GM23248 (cell line): ENCODE measurements at places on chromosomes 7 and 10. TPM values are rescaled to one million over a fixed set of nuclear protein-coding genes. Genes with fewer than 3 reads are reported as not detected.
A peak's percentile ranks its signal among the peaks of the same experiment; 100 is the strongest.

GRCh38 chr10:116888380-116889055, 39.2 kb downstream of the ENO4 start:
- DNase-seq, result peak; percentile 91

DNA sequence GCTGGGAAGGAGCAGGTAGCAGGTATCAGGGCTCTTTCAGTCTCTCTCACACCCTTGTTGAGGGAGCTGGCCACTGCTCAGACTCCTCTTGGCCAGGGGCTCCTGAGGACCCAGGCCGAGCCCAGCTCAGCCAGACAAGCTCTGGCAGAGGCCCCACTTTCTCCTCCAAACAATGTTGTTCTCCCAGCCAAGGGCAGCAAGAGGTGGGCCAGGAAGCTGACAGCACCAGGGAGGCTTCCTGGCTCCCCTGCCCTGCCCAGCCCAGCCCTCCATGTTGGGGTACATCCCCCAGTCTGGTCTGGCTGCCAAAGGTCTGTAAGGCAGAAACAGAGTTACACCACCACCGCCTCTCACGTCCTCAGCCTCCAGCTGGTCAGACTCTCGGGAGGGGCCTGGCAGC, 33.9 kb upstream of the COL13A1 start:
- no peak for DNase-seq

DNA sequence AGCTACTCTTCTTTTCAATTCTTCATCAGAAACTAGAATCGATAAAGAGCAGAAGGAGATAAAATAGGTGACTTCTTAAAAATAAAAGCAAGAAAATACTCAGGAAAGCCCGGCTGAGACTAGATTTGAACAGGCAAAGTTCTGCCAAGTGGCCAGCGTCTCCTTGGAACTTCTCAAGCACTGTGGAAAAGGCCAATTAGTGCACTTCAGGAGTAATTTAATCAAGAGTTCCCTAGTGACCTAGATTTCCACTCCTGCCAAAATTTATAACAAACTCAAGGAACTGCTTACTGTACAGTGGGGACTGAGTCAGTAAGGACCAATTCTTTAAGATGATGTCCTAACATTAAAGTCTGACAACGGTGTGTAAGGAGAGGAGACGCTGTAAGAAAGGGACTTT, 57.3 kb downstream of the CHCHD3 start:
- DNase-seq, result no peak

- no peak for DNase-seq
Observed at GRCh38 chr7:47937065-47937687, 11.1 kb downstream of the PKD1L1 start.

DNA sequence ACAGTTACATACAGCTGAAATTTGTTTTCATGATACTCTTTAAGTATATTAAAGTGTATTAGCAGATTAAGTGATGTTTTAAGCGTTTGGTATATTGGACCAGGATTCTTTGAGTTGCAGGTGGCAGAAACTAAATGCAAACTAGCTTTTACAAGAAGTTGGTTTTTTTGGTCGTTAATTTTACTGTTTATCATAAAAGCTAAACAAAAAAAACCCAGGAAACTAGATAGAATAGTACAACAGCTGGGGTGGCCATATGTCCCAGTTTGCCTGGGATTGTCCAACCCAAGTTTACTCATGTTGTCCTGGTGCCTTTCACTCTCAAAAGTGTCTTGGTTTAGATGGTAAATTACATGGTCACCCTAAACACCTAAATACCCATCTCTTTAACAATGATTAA, 108.7 kb downstream of the PHTF2 start:
- no peak for DNase-seq

DNA sequence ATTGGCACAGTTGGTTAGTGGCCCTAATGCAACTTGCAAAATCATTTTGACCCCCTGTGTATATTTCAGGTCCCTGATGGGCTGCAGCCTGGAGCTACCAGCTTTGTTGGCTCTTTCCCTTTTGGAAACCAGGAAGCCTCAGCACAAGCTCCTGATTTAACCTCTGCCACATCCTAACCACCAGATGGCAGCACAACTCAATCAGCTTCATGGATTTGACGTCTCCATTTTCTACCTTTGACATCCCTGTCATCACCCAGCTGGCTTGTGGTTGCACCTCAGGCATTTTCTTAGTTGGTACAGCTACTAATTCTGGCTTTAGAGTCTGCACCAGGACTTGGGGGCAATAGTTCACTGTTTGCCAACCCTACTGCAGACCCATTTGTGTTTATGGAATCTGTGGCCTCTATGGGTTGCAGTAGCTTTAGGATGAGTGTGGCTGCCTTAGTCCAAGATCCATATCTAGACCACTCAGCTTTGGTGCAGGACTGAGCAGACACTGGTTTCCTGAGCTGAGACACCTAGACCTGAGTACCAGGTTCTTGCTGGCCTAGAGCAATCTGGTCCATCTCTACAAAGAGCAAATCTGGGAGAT, 456.2 kb downstream of the REEP3 start:
- DNase-seq, result peak; percentile 56

DNA sequence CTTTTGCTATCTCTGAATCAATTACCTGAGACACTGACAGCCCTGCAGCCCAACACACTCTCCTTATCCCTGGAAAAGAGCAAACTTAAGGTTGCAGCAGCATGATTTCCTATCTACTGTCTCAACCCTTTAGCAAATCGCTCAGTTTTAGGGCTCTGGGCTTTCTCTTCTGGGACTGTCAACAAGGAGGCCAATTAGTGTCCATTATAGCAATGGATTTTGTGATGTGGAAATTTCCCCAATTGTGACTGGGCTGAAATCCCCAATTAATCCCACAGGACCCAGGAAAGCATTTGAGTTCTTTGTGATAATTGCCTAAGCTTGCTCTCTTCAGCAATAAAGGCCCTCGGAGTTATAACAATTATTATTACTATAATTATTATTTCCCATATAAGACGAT, 197.0 kb downstream of the ZNF438 start:
- no peak for DNase-seq

DNA sequence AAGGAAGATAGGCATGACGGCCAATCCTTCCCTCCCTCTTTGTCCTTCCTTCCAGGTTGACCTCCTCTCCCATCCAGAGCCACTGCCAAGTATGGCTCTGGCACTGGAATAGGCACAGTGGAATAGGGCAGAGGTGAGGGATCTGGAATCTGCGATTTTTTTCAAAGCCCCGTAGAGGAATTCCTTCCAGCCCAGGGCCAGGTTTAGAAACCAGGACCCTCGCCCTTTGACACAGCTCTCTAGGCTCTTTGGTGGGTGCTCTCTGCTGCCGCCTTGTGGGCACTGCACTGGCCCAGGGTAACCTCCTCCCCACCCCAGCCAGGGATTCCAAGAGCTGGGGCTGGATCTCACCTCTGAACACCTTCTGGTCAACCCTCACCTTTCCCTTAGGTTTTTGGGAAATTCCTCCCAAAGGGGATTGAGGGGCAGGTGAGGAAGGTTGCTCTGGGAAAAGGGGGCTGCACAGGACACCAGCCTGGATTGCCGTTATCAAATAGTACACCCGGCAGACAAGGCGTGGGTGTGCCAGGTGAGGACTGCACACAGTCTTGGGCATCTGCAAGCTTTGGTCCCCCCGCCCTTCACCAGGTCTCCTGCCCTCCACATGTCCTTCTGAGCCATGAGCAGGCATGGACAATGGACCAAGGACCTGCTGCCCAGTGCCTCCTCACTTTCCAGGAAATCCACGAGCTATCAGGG, 22.8 kb downstream of the C10orf105 start:
- DNase-seq, result peak; percentile 55

DNA sequence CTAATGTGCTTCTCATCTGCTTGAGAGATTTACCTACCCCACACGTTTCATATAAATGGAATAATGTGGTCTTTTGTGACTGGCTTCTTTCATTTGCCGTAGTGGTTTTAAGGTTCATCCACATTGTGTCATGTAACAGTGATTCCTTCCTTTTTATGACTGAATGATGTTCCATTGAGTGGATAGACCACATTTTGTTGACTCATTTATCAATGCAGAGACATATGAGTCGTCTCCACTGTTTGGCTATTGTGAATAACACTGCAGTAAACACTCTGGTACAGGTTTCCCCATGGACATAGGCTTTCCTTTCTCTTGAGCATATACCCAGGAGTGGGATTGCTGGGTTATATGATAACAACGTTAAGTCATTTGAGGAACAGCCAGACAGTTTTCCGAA, 2.0 kb upstream of the AOC1 start:
- DNase-seq, result no peak

GRCh38 chr10:92727550-92727949, 37.8 kb downstream of the HHEX start:
- no peak for DNase-seq

The ADIRF gene
- 175 and 184 TPM in 2 replicates for polyA plus RNA-seq

The NAT16 gene
- not detected in 2 replicates for polyA plus RNA-seq

The NKX1-2 gene
- polyA plus RNA-seq, result not detected in 2 replicates

The SEMA3E gene
- 0.35 and 0.43 TPM in 2 replicates for polyA plus RNA-seq

The GSDME gene
- 49.4 and 51.1 TPM in 2 replicates for polyA plus RNA-seq

The IFIT2 gene
- 8.5 and 9.5 TPM in 2 replicates for polyA plus RNA-seq

The TCAF2 gene
- 1.9 and 2.7 TPM in 2 replicates for polyA plus RNA-seq

The CUL1 gene
- 48.5 and 49.1 TPM in 2 replicates for polyA plus RNA-seq
